Occipital lobe (tissue), 3 donors: ENCODE measurements at places on chromosomes 5 and 9.

- no peak for DNase-seq
Measured at GRCh38 chr5:25573691-25574090, 928.9 kb upstream of the CDH10 start.

GRCh38 chr9:2055203-2055658 lies 40.1 kb downstream of the SMARCA2 start:
- no peak for DNase-seq

GRCh38 chr5:92041206-92041605 lies 658.1 kb upstream of the ARRDC3 start:
- no peak for DNase-seq

DNA sequence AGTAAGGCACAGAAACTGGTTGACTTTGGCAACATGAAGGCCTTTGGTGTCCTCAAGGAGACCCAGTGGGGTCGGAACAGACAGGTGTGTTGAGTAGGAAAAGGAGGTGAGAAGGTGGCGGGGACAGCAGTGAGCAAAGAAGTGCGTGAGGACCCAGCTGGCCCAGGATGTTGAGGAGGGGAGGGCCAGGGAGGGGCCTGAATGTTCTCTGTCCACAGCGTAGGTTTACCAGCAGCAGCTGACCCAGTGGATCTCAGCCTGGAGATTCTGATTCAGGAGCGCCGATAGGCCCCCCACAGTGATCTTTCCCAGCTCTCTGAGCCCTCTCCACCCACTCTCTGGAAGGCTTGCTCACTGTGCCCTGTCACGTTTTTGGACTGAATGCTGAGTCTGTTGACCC lies 88.5 kb downstream of the DAB2IP start:
- no peak for DNase-seq

DNA sequence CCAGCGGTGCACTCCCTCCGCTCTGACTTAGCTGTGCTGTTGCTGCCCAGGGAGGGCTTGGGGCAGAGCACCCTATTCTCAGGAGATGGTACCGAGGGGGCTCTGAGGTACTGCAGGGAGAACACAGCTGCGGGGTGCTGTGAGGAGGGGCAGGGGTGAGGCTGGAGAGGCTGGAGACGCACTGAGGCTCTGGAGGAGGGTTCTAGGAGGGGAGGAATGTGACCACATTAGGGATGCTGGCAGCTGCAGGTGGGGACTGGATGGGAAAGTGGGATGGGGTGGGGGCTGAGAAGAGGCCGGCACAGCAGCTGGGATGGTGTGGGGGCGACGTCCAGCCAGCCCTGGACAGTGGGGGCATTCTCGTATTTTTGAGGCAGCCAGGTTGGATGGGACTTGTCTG lies 20.9 kb downstream of the NCS1 start:
- DNase-seq: no peak

GRCh38 chr5:14268738-14269137 lies 125.6 kb downstream of the TRIO start:
- DNase-seq: no peak

DNA sequence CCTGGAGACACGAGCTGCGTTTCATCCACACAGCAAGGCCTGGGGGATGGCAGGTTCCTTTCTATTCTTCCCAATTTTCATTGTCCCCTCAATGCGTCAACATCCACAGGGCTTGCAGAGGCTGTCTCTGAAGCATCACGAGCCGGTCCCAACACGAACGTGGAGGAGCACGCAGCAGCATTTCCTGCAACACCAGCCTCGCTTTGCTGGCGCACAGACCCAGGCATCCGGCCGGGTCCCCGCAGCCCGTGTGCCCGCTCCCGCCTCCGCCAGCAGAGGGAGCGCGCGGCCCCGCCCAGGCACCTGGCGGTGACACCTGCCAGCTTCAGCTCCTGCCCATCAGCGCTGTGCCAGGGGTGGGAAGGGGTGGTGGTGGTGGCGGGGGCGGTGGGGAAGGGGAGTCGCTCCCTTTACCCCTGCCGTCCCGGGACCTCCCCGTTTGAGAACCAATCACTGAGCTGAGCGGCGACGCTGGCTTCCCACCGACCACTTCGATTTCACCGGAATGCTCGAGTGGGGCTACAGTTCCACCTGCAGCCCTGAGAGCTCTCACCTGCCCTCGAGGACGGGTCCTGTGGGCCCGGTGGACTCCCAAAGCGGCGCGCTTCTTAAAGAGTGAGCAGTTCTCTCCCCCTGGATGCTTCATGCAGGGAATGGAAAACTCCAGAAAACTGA lies 464.5 kb downstream of the ICE1 start:
- no peak for DNase-seq

GRCh38 chr5:157708866-157709265 lies 22.4 kb upstream of the THG1L start:
- no peak for DNase-seq

DNA sequence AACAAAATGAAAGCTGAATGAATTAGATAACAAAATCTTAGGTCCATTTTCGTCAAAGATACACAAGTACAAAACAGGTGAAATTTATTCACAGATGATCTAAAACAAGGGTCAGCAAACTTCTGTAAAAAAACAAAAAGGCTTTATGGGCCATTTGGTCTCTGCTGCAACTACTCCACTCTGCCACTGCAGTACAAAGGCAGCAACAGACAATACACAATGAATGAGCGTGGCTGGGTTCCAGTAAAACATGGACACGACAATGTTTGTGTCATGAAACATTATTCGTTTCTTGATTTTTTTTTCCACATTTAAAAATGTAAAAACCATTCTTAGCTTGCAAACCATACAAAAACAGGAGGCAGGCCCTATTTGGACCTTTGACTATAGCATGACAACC lies 71.9 kb downstream of the ECPAS start:
- DNase-seq: peak; percentile 18
